ENCODE measurements at places on chromosomes 11 and 22.

DNA sequence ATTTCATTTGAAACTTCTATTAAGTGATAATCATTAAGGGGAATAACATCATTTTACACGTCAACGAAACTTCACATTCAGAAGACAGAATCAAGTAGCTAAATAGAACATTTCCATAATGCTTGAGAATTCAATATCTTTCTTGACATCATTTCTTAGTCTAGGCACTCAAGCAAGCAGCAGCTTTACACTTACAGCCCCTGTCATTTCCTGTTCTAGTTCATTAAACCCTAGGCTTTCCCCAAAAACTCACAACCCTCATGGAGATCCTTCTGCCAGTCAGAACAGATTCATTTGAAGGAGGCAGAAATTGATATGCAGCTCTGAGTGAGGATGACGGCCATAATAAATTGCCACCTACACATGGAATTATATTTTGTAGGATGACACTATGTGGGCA is 5.3 kb upstream of the HORMAD2 start:
- no peak for DNase-seq

DNA sequence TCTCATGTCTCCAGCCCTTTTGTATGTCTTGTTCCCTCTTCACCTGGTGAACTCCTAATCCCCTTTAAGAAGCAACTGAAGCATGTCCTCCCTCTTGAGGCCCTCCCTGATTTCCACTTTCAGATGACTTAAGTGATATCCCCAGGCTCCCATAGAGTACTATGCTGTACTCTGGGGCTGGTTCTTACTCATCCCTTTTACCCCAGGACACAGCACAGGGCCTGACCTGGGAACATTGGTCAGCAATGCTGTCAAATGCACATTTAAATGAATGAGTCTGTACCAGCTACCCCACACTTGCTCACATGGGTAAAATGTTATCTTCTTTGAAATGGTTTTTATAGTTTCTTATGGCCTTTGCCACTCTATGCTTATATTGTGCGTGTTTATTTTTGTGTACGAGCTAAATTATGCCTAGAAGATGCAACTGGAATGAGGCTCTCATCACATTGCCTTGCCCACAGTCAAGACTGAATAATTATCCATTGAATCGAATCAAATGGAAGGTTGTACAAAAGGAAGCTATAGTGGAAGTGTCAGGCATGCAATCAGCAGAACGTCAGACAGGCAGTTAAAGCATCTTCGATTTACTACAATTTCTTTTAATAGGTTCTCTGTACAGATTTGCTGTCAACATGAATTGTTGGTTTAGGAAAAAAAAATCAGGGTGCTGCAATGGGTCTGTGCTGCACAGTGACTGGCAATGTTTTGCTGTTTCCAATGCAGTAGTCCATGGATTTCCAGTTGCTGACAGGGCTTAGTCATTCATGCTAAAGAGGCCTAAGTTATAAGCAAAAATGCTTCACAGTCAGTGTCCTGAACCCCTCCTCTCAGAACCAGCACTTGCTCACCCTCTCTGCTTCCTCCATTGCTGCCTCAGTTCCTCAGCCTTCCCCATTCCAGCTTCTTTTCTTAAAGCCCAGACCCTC is 79.5 kb downstream of the PARVA start:
- no peak for DNase-seq

- peak; percentile 3 for DNase-seq
Measured at GRCh38 chr22:37547251-37547741, 13.0 kb upstream of the CDC42EP1 start.

DNA sequence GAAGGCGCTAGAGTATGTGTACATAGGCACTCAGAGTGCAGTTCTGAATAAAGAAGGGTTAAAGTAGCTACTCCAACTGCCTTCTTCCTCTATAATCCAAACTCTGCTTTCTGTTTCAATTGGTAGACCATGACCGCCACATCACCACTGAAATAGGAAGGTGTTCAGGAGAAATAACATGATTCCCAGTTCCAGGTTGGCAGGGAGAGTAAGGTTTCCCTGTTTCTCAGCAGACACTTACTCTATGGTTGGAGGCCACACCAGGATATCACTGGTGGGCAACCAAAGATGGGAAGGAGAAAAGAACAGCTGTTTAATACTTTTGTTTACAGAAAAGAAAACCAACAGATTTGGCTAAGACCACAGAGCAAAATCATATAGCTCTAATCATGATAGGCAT is 37.9 kb downstream of the PAK1 start:
- no peak for DNase-seq

DNA sequence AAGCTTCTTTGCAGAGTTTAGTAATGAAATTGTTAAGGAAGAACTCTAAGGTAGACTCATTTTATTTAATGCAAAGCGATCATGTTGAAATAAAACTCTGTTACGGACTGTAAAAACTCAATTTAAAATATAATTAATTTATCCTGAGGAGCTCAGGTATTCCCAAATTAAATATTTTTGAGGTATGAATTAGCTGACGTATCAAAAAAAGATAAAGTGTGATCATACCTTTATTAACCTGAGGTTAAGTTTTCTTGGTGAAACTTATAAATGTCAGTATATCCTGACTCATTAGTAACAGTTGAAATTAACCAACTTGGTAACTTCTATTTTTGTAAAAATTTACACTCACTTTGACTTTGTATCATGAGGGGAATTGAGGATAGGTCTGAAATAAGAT is 130.4 kb downstream of the PAX6 start:
- no peak for DNase-seq

DNA sequence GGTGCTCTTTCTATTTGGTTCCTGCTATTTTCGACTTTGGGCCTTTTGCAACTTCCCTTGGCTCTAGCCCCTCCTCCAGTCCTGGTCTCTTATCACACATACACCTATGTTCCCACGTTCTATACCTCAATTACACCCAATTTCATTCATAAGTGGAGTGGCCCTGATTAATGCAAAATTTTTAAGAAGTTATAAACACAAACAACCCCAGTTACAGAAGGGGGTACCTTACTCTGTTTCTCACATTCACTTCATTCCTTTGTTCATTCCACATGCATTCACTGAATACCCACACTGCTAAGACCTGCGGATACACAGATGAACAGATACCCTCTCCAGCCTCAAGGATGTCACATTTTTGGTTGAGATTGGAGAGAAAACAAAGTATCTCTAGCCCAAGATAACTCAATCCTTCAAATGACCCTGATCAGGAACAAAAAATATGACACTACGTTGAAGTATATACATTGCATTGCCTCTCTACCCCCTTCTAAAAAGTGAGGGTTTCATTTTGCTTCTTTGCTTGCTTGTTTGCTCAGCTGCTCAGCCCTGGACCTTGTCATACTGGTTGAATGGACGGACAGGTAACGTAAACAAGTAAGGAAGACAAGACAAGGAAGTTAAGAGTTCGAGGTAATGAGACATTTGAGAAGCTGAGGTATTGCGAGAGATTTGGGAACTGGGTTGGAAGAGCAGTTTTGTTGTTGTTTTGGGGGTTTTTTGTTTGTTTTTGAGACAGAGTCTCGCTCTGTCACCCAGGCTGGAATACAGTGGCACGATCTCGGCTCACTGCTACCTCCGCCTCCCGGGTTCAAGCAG is 3.6 kb upstream of the VPS37C start:
- DNase-seq: no peak

- DNase-seq: no peak
Measured at GRCh38 chr11:80473562-80473961, 1032.7 kb upstream of the TENM4 start.

DNA sequence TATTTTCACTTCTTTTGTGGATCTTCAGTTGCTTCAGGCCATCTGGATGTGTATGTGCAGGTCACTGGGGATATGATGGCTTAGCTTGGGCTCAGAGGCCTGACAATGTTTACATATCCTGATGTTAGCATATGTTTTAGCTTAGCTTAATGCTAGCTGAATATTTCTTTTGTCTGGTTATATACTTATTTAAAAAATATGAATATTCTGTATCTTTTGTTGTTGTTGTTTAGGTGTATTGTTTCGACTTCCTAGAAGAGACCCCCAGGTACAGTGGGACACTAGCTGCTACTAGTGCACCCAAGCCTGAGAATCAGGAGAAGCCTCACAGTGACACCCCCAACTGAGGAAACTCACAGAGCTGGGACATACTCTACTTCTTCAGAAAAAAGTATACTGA is at the start of gene KDM4E:
TSS of gene KDM4E (plus strand) at position 301 of the 400 bp plus-strand sequence. CDS start 300 bp downstream, outside the sequence.
- no peak for DNase-seq

- peak; percentile 96 for DNase-seq
Measured at GRCh38 chr22:20430720-20431510, 6.7 kb downstream of the SCARF2 start.

- peak; percentile 36 for DNase-seq
Measured at GRCh38 chr22:46935506-46936377, 173.3 kb downstream of the TBC1D22A start.

GRCh38 chr22:29096736-29097669 is 24.2 kb downstream of the KREMEN1 start:
- DNase-seq: peak; percentile 52

- no peak for DNase-seq
Measured at GRCh38 chr11:44731685-44732430, 5.1 kb downstream of the TSPAN18 start.

DNA sequence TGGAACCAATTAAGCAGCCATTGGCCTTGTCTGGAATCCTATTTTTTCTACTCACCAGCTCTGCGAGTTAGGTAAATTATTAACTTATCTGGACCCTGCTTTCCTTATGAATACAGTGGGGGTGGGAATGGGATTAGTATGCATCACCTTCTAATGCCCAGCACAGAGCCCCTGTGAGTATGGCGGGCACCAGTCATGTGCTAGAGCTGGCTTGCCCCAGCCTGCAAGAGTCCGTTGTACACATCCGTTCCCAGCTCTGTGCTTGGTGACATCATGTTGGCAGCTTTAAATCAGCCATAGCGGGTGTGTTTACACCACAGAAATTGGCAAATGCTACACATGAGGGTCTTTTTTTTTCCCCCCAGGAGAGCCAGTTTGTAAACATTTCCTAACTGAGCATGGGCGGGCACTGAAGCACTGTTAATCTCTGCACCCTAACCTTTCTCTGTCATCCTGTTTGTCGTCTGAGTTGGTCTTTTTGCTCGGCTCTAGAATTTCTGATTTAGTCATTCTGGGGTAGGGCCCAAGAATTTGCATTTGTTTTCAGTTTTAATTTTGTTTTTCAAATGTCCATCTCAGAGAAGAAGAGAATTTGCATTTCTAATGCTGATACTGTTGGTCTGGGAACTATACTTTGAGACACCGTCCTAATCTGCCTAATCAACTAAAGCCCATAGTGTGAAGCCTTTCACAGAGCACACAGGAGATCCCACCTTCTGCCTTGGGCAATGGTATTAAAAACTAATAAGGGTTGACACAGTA is 130.3 kb upstream of the TBCEL start:
- DNase-seq: no peak

DNA sequence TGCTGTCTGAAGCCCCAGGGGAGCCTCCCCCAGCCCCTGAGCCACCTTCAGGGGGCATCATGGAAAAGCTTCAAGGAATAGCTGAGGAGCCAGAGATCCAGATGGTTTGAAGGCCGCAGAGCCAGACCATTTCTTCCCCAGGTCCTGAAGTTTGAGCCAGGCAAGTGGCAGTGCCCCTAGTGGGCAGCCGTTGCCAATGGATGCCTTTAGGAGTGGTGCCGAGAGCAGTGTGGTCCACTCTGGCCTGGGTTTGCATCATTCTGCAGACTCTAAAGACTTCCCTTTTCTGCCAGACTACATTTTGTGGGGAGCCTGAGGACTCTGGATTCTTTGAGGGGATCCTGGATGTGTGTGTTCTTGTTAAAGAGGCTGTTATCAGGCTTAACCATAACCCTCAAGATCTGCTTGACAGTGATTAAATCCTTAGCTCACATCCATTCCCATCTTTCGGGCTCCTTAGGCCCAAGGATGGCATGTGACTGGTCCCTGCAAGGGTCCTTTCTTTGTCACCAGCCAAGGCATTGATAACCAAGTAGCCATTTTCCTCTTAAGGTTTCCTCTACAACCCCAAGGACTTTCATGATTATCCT is 13.1 kb downstream of the HINFP start:
- DNase-seq: no peak

DNA sequence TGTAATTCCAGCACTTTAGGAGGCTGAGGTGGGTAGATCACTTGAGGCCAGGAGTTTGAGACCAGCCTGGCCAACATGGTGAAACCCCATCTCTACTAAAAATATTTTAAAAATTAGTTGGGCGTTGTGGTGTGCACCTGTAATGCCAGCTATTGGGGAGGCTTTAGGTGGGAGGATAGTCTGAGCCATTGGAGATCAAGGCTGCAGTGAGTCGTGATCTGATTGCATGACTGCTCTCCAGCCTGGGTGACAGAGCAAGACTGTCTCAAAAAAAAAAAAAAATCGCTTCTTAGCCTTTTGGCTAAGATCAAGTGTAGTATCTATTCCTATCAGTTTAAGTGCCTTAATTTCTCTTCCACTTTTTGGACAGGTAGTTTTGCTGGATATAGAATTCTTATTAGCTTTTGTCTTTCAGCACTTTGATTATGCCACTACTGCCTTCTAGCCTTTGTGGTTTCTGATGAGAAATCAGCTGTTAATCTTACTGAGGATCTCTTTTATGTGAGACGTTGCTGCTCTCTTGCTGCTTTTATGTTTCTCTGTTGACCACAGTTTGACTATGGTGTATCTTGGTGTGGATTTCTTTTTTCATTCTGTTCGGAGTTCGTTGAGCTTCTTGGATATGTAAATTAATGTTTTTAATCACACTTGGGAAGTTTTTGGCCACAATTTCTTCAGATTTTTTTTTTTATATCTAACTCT is 24.7 kb downstream of the CHEK1 start:
- no peak for DNase-seq

GRCh38 chr11:107962181-107962580 is 33.9 kb downstream of the RAB39A start:
- DNase-seq: no peak

- DNase-seq: no peak
Measured at GRCh38 chr11:124611064-124611463, at the start of gene PANX3. PANX3 (plus strand) TSS chr11:124611428; CDS start chr11:124611557, 129 bp downstream.

DNA sequence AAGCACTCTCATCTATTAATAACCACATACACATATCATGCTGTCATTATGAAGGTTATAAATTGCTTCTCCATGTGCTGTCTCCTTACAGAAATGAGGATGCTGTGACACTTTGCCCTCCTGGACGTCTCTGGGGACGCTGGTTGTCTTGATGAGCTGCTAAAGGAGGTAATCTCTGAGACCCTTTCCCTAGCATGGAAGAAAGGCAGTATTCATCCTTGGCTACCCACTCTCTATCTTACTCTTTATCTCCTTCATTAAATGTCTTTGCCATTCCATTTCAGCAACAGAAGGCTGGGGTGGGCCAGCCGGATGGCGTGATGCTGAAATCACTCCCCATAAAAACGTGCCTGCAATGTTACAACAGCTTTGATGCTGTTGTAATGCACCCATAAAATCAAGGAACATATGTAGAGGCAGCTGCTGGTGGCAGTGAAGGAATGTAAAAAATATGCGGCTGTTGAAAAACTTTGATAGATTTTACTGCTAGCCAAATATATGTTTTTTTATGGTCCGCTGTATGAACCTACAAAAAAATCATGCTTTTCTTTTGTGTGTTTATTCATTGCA is 715.1 kb upstream of the API5 start:
- DNase-seq: no peak

GRCh38 chr11:133134314-133135173 is 397.8 kb downstream of the OPCML start:
- DNase-seq: peak; percentile 10

DNA sequence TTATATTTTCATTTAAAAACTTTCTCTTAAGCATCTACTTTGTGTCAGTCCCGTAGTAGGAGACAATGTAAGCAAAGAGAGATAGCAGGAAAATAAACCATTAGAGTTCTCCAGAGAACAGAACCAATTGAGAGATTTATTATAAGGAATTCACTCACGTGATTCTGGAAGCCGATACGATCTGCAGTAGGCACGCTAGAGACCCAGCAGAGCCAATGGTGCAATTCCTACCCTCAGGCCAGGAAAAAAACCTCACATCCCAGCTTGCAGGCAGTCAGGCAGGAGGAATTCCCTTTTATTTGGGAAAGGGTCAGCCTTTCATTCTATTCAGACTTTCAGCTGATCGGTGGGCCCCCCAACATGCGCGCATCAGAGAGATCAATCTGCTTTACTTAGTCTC is 7.3 kb upstream of the PLEKHA7 start:
- no peak for DNase-seq

All from HuH-7.5 (cell line).